NCI-H524 treated with DMSO at 0.1 percent for 48 hours (cell line): ENCODE measurements at places on chromosomes 3 and 15.

GRCh38 chr3:128480278-128480677 is 12.7 kb downstream of the GATA2 start:
- DNase-seq = no peak

GRCh38 chr15:69593981-69594966 is 141.7 kb downstream of the RPLP1 start:
- peak; percentile 73 for DNase-seq

DNA sequence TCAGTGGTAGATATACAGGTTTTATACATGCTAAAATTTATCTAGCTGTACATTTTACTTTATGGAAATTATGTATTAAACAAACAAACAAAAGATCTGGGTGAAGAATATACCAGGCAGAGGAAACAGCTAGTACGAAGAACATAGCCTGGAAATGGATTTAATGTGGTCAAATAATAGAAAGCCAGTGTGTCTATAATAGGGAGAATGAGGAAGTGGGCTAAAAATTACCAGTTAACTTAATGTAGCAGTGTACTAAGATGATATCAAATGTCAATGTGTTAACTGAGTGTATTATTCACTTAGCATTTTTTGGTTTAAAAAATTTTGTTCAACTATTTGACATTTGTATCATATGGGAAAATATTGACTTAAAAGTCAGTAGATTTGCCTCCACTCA is 22.8 kb upstream of the SLC15A2 start:
- no peak for DNase-seq

- no peak for DNase-seq
Measured at GRCh38 chr15:79035111-79035601, 55.4 kb downstream of the RASGRF1 start.

DNA sequence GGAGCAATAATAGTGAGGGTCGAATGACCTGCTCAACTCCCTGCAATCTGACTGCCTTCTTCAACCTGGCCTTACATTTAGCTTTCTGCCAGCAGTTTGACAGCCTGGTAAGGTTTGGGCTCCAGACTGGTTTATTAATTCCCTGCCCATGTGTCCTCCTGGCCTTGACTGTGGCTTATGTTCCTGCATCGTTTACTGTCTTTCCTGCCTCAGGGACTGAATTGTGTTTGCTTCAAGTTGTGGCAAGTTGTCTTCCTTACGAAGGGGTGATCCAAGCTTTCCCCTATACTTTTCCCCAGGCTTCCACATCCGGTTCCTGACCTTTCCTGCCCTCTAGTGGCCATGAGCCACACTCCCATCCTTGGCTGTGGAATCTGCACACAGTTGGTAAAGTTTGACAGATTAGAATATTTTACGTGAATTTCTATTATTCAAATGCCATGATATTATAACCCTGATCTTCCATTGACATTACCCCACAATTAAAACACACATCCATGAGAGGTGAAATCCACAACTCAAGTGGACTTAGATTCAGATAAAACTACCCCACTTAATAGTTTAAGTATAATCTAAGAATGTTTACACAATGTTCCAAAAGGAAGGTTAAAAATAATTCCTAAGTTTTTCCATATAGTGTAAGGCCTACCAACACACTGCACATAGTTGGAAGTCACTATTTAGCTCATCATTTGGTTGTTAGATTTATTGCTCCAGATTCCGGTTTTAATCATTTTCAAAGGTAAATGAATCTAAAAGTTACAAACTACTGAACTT is 95.7 kb downstream of the NEDD4 start:
- peak; percentile 17 for DNase-seq

- DNase-seq = no peak
Measured at GRCh38 chr15:95987886-95988573, 342.5 kb upstream of the NR2F2 start.

DNA sequence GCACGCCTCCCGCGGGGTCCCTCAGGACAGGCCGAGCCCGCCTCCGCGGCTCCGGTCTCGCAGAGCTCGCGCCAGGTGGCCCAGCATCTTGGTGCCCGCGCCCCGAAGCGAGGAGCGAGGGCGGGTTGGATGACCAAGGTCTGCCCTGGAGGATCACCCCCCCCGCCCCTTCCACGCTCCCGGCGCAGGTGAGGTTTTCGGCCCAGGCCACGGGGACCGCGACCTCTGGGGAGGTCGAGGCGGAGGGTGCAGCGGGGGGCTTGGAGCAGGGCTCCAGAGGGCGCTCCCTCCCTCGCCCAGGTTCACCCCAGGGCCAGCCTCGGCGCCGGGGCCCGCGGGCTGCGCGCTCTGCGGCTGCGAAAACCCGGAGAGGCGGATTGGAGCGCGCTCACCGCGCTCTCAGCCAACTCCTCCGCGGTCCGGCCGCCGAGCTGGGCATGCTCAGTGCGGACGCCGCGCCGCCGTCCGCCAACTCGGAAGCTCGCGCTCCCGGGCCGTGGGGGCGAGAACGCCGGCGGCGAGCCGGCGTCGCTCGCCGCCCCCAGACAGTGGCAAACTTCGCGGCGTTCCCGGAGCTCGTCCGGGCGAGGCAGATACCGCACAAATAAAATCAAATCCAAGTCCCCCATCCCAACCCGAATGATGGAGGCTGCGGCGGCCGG is at the start of gene MED12L:
Gene MED12L, plus strand, starts transcription at position 438 of the 662 bp plus-strand sequence. CDS start 1,263 bp downstream, outside the sequence.
- peak; percentile 37 for DNase-seq

DNA sequence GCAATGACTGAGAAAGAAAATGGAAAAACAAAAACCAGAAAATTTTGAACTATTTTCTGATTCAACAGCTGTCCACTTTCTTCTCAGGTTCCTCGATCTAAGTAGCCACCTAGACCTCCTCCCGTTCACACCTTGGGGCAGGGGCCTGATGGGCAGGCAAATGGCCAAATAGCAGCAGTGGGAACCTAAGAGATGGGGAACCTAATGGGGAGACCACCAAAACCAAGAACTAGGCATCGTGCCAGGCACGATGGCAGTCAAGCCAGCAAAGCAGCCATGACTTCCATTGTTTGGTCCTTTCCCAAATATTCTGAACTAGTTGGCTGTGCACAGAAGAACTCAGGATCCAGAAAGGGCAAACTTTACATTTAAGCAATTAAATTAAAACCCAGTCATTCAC is 57.1 kb downstream of the CAPN7 start:
- no peak for DNase-seq

DNA sequence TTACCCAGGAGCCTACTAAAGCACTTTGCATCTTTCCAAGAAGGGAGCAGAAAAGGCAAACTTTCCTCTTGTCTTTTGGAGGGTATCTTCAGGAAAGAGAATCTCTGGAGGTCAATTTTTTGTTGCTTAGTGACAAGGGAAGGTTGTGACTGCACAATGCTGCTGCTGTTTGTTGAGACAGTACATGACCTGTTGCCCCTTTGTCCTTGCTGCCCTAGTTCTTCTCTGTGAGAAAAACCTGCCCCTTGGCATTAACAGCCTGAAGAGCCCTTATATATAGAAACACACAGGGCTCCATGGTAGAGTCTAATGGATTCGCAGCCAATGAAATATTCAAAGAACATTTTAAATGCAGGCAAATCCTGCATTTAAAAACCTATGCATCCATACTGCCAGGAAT is 20.3 kb downstream of the KLHDC8B start:
- no peak for DNase-seq

DNA sequence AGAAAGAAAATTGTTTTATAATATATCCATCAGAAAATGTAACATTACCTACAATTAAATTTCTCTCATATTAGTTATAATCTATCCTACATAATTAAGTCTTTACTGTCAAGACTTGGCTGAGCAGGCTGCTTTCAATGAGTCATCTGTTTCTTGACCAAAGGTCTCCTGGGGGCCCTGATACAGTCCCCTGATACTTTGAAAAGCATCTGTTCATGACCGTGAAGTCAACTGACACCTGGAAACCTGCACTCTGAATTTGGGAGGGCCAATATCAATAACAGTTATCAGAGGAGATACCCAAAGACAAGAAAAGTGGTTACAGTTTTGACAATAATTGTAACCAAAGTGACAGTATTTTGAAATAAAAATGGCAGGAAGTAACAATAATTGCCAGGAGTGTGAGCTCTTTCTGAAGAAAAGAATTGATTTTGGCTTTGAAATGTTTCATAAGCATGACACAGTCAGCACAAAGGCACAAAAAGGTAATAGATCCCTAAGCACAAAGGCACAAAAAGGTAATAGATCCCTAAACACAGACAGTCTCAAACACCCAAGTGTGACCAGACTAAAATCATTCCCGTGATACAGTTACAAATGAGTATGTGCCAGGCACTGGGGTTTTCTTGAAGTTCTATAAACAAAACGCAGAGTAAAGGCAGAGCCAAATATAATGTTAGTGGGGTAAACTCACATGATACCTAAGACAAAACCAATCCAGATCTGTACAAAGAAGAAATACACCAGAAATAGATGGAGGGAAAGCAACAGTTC is 260.7 kb downstream of the PLOD2 start:
- DNase-seq = no peak

DNA sequence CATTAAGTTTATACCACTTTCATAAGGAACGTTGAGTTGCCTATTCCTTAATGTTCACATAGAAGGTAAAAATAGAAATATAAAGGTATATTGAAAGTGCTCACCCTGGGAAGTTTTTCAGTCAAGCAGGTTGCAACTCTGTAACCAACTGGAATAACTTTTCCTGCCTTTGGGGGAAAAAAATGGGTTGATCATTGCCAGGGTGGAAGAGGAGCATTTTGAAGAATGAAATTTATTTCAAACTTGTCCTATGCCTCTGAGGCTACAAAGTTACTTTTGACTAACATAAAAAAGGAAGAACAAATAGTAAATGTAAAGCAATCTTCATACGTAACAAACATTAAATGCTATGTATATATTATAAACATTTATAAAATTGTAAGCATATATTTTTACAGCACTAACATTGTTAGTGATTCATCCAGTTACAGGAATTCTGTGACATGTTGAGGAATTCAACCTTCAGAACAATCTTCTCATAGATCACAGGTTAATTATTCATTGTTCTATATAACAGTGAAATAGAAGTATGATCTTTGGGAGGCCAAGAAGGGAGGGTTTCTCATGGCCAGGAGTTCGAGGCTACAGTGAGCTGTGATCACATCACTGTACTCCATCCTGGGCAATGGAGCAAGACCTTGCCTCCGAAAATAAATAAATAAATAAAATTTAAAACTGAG is 13.5 kb downstream of the EFHB start:
- DNase-seq = no peak

DNA sequence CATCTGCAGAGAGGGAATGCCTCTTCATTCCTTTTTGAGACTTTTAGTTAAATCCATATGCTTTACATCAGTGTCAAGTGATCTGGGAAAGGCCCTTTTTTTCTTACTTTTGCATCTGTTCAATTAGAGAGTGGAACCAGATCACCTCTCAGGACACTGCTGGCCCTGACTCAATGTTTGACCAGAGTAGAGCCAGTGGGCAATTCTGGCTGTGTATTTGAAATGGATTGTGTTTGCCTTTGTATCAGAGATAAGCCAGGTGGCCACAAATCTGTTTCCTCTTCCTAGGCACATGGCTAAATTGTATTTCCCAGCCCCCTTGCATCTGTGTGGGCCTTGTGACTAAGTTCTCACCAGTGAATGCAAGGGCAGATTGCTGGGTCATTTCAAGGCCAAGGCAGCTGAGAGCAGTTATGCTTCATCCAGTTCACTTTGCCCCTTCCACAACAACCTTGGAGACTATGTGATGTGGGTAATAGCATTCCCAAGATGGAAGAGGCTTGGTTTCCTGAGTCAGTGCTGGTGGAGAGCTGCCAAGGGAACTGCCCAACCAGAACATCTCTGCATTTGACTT is 75.6 kb upstream of the CACNA2D3 start:
- DNase-seq = no peak
